ENCODE measurements at places on chromosomes 7 and 10. TPM values are rescaled to one million over a fixed set of nuclear protein-coding genes. Genes with fewer than 3 reads are reported as not detected.

ELN gene
- total RNA-seq: not detected

ZCCHC24 gene
- 1.9 TPM for total RNA-seq

FGL2 gene
- total RNA-seq: 2.3 TPM

WIPF3 gene
- total RNA-seq: 0.16 TPM

ARPC1B gene
- 203 TPM for total RNA-seq

SPDYE1 gene
- total RNA-seq: not detected

TSPAN15 gene
- 3.0 TPM for total RNA-seq

UTF1 gene
- not detected for total RNA-seq

ANTXRL gene
- total RNA-seq: 0.69 TPM

KIF11 gene
- total RNA-seq: 1.2 TPM

APBB1IP gene
- 88.4 TPM for total RNA-seq

CFTR gene
- total RNA-seq: 0.53 TPM

PRKAG2 gene
- total RNA-seq: 43.0 TPM

GPR85 gene
- total RNA-seq: not detected

DUSP5 gene
- total RNA-seq: 6.6 TPM

INHBA gene
- not detected for total RNA-seq

TAS2R41 gene
- 1.0 TPM for total RNA-seq

HIPK2 gene
- total RNA-seq: 34.5 TPM

C10orf105 gene
- 0.30 TPM for total RNA-seq

GRID2IP gene
- total RNA-seq: 0.90 TPM

GLI3 gene
- 0.79 TPM for total RNA-seq

MIOS gene
- 26.2 TPM for total RNA-seq

RBP3 gene
- total RNA-seq: not detected

FAM13C gene
- not detected for total RNA-seq

PON3 gene
- not detected for total RNA-seq

IGFBP3 gene
- 20.5 TPM for total RNA-seq

ZNF853 gene
- total RNA-seq: 3.6 TPM

LRIT1 gene
- total RNA-seq: not detected

HMX3 gene
- total RNA-seq: not detected

GLCCI1 gene
- 30.6 TPM for total RNA-seq

OR13A1 gene
- not detected for total RNA-seq

FXYD4 gene
- not detected for total RNA-seq

FOXI2 gene
- not detected for total RNA-seq

MKX gene
- not detected for total RNA-seq

CHPF2 gene
- total RNA-seq: 64.5 TPM

CYP26A1 gene
- total RNA-seq: not detected

USP6NL gene
- 3.9 TPM for total RNA-seq

ECHDC3 gene
- total RNA-seq: 1.5 TPM

HOXA9 gene
- total RNA-seq: 0.65 TPM

SVOPL gene
- not detected for total RNA-seq

Data from T-cell (primary cell).